Sciatic nerve (tissue), 2 donors: ENCODE measurements at places on chromosomes 11 and 22.

GRCh38 chr11:76823481-76824028 lies 37.2 kb upstream of the ACER3 start:
- DNase-seq, result no peak

GRCh38 chr11:58301576-58301975 lies 33.5 kb upstream of the OR10W1 start:
- no peak for DNase-seq

- no peak for DNase-seq
These were observed 39.2 kb upstream of the SLC36A4 start for GRCh38 chr11:93236741-93237675.

DNA sequence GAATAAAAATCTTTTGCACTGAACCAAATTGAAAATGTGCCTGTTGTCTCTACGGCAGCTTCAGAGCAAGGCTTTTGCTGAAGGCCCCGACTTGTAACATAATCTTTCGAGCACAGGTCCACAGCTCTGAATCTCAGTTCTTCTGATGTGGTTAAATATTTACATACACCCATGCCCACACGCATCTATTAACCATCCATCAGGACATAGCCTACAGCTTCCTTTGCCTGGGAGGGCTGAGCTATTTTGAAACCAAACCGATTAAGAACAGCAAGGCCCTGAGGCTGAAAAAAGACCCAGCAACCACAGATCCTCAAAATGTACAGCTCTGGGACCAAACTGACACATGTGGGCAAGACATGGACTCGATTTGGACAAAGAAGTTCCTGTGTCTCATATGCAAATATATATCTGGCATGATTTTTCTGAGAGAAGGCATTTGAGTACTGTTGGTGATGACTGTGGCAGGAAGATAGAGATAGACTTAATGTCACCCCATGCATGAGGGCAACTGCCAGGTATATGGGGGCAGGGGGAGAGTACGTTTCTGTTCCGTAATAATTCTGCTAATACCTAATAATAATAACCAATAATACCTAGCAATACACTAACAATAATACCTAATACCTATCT lies 322.7 kb upstream of the PLET1 start:
- DNase-seq, result no peak

DNA sequence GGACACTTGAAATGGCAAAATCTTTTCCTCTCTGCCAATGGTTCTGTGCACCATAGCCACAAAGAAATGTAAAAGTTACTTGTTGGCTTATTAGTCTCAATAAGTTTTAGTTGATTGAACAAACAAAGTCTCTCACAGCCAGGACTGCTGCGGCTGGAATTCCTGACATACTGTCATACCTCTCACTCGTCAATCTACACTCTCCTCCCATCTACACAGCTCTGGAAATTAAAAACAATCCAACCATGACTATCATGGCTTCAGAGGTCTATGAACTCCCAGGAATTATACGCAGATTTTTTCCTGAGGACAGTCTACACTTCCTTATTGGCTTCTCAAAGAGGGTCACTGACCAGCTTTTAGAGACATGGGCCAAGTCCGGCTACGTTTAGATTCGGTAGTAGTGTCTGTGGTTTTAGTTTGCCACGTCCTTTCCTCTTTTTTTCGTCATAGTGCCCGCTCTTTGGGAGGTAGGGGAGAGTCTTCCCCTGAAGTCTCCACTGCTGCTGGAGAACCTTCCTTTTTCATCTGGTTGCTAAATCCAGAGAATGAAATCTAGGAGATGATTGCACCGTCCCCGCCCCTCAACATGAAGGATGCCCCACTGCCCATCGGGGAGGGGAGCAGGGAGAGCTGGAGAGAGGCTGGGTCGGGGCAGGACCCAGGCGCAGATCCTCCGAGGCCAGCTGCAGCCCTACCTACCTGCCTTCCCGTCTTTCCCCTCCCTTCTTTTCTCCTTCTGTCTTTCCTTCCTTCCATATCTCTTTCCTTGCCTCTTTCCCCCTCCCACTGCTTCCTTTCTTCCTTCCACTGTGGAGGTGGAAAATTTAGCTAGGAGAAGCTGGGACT lies 1.0 kb upstream of the PLEKHB1 start:
- no peak for DNase-seq

DNA sequence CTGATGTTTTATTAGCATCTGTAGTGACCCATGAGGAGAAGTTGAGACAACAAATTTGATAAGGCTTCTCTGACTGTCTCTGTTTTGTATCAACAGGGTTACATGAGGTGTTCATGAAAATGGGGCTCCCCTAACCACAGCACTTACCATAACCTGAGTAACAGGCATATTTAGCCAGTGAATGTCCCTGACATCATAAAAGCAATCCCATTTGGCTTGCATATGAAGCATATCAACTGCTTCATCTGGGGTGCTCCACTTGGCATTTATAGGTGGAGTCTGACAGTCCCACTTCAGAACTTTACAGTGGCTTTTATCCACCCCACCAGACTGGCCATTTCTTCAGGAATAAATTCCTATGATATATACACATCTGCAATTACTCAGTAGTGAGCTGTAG lies 257.6 kb downstream of the LUZP2 start:
- DNase-seq, result no peak

DNA sequence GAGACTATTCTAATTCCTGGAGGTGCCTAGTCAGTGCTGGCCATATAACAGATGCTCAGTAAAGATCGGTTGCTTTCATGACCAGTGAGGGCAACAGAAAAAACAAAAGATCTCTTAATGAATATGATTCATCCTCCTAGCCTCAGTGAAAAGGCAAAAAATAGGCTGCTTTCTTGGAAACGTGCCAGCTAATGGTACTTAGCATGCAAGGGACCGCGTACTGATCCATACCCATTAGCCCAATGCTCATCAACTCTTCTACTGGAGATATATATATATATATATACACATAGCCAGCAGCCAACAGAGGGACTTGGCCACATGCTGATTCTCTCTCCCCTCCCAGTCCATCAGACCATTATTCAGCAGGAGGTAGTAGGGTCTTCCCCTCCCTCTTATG lies 320.4 kb downstream of the KIRREL3 start:
- DNase-seq, result no peak

DNA sequence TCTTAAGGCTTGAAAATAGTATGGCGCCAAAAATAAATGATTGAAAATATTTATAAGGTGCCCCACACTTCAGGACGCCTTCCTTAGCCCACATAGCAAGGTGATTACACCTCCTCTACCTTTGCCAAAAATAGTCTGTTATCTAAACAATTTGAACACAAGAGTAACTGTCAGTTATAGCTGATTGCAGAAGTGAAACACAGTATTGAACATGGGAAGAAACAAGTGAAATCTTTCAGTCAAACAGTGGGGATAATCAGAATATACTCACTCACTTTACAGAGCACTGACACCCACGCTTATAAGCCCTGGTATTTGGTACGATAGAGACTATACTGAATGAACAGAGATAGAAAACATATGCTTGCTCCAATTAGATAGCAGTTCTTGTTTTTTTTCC lies 203.1 kb downstream of the RAB38 start:
- no peak for DNase-seq

GRCh38 chr22:38352436-38352835 lies 35.2 kb upstream of the CSNK1E start:
- peak; percentile 49 for DNase-seq

GRCh38 chr11:95301474-95301873 lies 70.5 kb upstream of the SESN3 start:
- no peak for DNase-seq

GRCh38 chr11:114880442-114880841 lies 202.1 kb downstream of the NXPE2 start:
- no peak for DNase-seq

DNA sequence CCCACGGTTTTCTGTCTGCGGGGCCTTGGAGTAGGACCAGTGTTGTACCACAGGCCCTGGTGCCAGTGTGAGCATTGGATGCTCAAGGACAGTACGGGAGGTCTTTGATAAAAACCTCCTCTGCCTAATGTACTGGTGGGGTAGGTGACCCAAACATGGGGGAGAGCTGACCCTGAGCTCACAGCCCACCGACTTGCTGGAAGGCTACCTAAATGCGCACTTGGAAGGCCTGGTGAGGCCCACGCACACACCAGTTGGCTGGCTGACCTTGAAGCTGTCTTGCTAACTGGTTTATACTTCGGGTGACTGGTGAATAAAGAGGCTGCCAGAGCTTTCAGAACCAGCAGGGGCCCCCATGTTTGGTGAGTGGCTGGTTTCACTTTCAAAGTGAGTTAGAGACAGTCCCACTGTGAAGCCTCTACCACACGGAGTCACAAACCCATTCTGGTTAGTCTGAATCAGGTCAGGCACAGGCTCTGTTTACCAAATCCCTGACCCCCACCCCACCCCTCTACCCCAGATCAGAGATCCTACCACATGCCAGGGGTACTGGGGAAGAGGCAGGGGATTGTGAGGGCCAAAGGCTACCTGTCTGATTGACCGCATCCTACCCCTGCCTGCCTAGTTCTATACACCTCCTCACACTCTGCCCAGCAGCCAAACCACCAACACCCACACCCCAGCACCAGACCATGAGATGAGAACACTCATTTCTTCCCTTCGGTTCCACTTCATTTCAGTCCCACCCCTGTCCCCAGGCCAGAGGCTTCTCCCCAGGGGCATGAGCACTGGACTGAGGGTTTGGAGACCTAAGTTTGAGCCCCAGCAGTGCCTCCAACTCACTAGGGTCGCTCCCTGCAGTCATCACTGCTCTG lies 12.7 kb upstream of the IL2RB start:
- no peak for DNase-seq

DNA sequence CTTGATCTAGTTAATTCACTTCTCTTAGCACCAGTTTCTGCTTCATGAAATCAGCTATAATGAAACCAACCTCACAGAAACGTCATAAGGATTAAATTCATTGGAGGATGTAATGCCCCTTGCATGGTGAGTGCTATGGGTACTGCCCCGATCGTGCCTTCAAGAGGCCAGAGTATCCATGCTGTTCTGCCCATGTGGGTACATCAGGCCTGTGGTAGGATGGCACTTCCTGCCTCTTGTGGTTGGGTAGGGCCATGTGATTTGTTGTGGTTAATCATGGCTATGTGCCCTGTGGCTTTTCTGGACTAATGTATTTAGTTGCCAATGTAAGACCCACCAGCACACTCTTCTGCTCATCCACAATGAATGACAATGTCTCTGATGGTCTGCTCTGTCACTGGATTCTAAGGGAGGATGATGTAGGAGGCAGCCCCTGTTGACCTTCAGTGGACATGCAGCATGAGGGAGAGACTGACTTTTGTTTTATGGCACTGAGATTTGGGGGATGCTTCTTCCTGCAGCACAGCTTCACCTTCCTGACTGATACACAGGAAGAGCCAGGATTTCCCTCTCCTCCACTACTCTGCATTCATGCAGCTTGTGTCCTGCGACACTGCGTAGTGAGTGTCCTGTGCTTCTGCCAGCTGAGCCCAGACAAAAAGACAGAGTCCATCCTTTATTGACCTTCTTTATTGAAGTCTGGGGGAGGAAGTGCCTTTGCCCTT lies 66.2 kb downstream of the DHCR7 start:
- DNase-seq, result no peak

DNA sequence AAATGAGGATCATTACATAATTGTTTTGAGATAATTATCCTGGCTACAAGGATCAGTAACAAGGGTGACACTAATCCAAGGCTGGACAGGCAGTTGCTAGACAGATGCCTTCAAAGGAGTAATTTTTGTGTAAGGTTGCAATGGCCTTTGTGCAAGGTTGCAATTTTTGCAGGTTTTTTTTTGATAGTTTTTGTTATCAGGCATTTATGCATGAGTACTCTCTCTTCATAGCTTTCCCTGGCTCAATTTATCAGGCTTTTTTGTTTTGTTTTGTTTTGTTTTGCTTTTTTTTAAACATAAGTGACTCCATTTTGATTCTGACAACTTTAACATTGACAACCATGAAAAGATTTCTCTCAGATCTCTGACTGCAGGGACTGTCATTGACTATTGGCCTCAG lies 110.2 kb downstream of the SWAP70 start:
- DNase-seq, result no peak

- DNase-seq, result no peak
These were observed 120.7 kb upstream of the TMEM45B start for GRCh38 chr11:129694966-129695365.

DNA sequence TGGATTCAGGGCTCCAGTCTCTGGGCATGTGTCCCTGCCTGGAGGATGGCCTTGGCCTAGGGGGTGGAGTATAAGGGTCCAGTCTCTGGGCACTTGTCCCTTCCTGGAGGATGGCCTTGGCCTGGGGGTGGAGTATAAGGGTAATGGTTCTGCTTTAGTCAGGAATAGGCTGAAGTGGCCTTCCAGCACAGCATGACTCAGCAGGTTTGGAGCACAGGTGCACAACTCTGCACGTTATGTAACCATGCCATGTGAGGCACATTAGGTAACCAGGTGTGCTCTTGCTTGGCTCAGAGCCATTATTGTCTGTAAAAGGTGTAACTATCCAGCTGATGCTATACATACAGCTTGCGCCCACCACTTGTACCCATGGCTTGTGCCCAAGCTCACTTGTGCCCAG lies 48.4 kb upstream of the POLD3 start:
- no peak for DNase-seq

GRCh38 chr22:34099278-34099677 lies 179.0 kb upstream of the LARGE1 start:
- no peak for DNase-seq

DNA sequence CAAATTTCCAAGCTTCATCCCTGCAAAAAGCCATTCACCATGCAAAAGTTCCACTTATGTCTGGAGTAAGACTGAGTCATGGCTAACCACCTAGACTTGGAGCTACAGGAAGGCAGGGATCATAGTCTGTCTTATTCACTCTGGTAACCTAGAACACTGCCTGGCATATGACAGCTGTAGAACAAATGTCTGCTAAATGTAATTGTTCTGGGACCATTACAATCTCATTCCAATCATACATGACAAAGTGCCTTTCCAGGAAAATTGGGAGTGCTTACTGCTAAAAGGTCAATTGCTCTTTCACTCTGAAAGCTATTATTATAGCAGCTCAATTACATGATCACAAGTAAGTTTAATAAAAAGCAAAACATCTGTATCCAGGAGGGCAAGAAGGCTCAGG lies 99.1 kb upstream of the CHRM4 start:
- DNase-seq, result no peak

GRCh38 chr11:19913893-19914249 lies 201.2 kb downstream of the NAV2 start:
- no peak for DNase-seq

DNA sequence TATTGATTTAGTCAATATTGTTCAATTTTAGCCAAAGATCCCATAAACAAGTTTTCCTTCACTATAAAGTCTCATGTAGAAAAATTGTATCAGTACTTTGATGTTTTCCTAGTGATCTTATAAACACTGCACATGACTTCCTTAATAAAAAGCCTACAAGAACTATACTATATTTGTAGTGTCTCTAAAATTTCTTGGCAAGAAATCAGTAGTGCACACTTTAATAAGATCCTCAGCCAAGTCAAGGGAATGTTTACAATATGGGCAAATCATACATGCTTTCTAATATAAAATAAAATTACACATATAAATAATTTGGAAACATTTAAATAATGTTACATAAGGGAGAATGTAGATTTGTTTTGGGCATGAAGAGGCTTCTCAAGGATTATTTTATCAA lies 203.0 kb upstream of the CCDC179 start:
- no peak for DNase-seq

- peak; percentile 73 for DNase-seq
These were observed 12.1 kb downstream of the GATD1 start for GRCh38 chr11:765025-765801.

GRCh38 chr11:16511116-16512114 lies 155.1 kb upstream of the SOX6 start:
- no peak for DNase-seq
